ENCODE measurements at places on chromosomes 4 and X.
A peak's percentile ranks its signal among the peaks of the same experiment; 100 is the strongest.

GRCh38 chrX:16124201-16124600 lies 836 bp downstream of the GRPR start:
- DNase-seq = no peak

GRCh38 chr4:136400829-136401228 lies 1131.5 kb downstream of the PCDH18 start:
- no peak for DNase-seq

DNA sequence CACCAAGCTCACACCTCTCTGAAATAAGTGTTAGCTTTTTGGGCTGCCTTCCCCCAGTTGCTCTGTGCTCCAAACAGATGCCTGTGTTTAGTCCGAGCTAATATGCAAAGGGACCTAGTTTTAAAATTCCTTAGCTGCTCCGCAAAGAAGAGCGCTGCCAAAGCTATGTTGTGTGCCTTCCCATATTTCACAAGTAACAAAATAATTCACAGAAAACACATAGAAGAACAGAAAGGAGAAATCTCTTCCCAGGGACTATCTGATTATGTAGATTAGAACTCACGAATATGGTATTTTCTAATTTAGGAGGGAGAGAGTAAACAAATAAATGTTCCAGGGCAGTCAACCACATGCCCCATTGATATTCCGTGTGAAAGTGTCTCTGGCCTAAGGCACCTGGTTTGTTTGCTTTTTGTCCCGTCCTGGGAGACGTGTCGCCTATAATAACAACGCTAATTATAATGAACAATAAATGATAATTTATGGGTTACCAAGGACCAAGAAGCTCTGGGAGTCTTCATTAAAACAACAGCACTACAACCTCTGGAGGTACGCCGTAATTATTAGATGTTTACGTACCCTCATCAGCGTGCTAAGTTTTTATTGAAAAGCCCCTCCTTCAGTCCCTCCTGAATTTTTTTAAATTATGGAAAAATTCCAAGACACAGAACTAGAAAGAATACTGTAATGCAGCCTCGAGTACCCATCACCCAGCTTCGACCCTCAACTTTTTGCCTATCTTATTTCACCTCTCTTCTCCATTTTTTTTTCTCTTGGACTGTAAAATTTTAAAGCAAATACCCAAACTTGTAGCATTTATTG lies 1.2 kb upstream of the CCNG2 start:
- no peak for DNase-seq

DNA sequence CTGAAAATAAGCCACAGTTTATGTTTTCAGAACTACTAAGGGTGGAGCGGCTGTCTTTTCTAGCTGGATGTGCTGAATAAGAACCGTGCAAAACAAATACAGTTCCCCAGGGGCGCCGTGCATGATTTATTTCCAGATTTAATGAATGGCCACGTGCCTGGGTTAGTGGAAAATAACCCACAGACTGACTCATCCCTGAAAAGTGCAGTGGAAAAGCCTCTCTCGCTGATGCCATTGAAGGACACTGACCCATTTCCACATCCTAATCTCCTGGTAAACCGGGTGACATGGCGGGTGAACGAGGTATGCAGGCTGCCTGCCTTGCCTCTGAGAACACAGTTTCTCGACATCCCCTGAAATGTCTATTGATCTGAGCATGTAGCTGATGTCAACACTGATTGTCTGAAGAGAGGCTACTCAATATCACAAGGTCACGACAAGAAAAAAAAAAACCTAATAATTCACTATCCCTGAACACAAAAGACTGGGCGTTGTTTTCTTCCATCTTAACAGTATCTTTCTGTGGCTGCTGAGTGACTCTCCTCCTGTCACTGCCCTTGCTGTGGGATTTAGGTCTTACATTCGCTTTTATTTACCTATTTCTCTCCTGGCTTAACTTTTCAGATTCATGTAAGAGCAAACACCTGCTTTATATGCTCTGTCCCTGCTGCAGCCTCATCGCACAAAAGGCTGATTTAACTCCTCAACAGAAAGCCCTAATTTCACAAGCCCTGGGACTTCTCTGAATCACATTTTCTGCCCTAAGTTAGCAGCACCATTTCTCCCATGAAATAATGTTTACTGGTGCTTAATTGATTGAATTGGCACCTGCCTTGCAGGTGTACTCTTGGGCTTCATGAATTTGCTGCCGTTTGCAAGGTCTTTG lies 76.9 kb upstream of the SCOC start:
- no peak for DNase-seq

- no peak for DNase-seq
Observed at GRCh38 chrX:11137543-11138139, 26.5 kb downstream of the HCCS start.

- DNase-seq = no peak
Observed at GRCh38 chr4:139966383-139966782, 187.6 kb downstream of the MAML3 start.

GRCh38 chr4:84177831-84178542 lies 321.1 kb downstream of the NKX6-1 start:
- DNase-seq = no peak

GRCh38 chr4:7733801-7734650 lies 205.6 kb downstream of the AFAP1 start:
- DNase-seq = no peak

GRCh38 chrX:150577174-150577573 lies 8.8 kb downstream of the MTM1 start:
- no peak for DNase-seq

DNA sequence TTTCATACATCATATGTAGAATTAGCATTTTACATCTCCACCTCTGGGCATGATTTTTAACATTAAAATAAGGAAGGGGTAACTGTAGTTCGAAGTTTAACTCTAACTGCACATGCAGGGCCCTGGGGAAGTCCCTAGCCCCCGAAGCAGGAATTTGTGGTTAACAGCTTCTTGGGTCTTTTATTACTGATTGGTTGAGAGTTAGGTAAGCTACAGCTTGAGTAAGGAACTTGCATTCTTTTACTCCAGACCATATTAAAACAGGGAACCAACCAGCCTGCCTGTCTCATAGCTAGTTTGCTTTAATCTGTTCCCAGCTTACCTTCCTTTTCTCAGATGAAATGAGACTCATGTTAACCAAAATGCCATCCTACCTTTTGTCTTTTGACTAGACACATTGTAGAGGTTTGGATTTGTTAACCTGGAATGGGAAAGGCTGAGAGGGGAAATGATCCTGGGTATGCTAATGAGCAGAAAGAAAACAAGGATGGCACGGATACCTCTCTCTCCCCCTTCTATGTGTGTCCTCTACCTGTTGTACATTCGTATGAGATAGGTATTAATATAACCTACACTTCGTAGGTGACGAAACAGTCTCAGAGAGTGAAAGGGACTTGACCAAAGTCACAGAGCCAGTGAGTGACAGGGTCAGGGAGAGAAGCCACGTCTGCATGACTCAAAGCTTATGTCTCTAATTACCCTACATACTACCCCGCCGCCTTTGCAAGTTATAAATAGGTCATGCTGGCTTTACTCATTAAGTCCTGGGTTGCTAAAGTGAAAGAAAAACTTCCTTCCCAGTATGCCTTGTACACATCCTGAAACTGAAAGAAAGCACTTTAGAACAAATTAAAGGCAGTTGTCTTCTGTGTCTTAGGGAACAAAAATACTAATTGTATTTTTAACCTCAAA lies 119.5 kb upstream of the AFF2 start:
- DNase-seq = peak; percentile 12

- DNase-seq = no peak
Observed at GRCh38 chr4:3293401-3294391, 875 bp downstream of the RGS12 start.

GRCh38 chr4:175514174-175514573 lies 297.9 kb downstream of the GPM6A start:
- DNase-seq = no peak

DNA sequence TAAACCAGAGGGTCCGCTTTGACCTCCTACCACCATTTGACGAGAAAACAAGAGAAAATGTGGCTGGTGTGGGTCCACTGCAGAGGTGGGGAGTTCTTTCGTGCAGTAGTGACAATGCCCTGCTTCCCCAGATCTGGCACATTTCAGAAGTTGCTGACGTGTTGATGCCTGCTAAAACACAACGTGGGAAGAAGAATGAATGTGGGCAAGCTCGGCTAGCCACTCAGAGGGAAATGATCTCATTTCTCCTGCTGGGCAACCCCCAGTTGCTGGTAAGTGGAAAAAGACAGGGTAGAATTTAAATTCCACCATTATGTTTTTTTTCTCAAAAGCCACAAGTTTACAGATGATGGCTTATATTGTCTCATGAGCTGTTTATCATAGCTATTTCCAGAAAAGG lies 77.9 kb downstream of the LUZP4 start:
- DNase-seq = no peak

DNA sequence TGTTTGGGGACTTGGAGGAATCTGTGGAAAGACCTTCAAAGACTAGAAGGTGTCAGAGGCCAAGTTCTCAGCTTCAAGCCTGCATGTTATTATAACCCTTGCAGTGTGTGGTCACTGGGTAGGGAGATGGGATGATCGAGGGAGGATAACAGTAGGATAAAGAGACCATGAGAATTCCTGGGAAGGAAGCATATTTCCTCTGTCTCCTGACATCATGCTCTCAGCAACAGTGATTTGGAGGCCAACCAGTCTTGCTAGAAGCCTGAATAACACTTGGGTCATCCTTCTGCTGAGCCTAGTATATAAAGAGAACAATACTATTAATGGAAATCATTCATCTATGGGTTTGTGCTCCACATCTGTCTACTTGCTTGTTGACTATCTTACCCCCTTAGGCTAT lies 40.9 kb upstream of the ANXA3 start:
- DNase-seq = no peak

- DNase-seq = no peak
Observed at GRCh38 chr4:26529479-26529878, 39.2 kb upstream of the CCKAR start.

- DNase-seq = no peak
Observed at GRCh38 chr4:95715830-95716229, 124.1 kb upstream of the PDHA2 start.

GRCh38 chrX:2647627-2648026 lies 43.5 kb upstream of the CD99 start:
- DNase-seq = no peak

DNA sequence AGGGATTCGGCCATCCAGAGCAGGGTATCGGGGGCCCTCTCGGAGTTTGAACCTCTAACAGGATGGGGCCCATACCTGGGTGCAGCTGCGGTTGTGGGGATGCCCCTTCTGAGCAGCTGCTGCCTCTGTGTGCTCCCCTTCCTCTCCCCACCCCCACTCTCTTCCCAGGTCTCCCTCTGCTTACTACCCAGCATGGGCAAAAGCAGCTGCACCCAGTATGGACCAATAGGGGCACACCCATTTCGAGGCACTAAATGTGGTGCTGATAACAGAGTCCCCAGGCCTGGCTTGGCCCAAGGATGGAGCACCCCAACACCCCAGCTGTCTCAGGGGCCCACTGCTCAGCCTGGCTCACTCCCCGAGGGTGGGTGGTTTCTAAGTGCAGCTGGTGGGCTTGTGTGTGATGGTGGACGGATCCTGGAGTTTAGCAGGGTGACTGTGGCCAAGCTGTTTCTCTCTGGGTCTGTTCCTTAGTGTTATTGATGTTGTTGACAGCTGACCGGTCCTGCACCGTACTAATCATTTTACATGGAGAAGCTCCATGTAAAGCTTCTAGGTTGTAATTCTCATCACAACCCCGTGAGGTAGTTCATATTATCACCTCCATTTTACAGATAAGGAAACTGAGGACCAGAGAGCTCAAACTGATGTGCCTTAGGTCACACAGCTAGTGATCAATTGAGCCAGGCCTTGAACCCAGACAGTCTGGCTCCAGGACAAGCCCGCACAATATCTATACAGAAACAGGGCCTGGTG lies 13.1 kb upstream of the KIAA0232 start:
- no peak for DNase-seq

- no peak for DNase-seq
Observed at GRCh38 chrX:1442016-1442665, 10.6 kb downstream of the ASMTL start.

DNA sequence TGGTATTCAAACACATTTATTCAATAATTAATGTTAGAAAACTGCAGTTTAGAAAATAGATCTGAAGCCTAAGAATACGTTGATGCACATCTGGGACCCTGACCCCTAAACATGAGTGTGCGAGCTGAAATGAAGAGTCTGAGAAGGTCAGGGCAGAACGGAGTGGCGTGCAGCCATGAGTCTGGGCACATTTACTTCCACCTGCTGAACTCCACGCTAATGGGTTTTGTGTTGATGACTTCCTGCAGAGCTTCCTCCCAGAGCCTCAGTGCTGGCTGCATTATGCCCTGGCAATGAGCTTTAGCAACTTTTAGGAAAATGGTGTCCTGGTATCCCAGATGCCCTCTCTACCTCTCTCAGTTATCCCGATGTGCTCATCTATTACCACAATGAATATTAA lies 53.1 kb downstream of the FAM114A1 start:
- no peak for DNase-seq

DNA sequence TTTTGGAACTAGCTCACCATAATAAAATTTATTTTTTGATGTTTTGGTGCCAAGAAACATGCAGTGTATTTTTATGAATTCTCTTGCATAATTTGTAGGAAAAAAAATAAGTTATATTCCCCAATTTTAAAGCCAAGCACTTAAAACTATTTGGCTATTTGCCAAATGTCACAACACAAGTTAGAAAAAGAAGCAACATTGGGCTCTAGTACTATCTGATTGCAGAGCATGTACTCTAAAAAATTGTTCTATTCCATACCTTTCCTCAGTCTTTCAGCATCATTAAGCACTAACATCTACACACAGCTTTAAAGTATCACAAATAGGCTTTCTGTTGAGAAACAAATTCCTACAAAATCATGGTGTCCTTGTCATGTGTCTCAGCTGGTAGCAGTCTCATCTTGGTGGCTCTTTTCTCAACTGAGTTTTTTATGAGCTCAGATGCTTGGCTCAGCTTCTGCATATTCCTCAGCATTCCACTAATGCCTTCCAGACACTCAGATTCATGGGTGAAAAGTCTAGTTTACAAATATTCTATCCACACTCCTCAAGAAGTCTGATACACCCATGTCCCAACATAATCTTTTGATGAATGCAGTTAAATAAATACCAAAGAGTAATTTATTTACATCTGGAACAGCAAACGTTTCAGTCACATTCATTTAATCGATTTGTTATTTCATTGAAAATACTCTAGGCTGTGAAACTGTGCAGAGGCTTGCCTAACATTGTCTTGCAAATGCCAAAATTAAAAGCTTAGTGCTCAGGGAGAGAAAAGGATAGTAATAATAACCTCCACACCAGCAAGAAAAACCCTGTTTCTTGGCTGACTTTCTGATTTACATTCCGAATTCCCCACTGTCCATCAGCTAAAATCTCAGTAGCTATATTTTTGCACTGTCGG lies 2209.9 kb downstream of the PCDH7 start:
- no peak for DNase-seq

GRCh38 chr4:179465131-179465797 lies 2023.0 kb upstream of the AGA start:
- no peak for DNase-seq

- DNase-seq = no peak
Observed at GRCh38 chr4:173466101-173466500, 63.9 kb downstream of the HAND2 start.

DNA sequence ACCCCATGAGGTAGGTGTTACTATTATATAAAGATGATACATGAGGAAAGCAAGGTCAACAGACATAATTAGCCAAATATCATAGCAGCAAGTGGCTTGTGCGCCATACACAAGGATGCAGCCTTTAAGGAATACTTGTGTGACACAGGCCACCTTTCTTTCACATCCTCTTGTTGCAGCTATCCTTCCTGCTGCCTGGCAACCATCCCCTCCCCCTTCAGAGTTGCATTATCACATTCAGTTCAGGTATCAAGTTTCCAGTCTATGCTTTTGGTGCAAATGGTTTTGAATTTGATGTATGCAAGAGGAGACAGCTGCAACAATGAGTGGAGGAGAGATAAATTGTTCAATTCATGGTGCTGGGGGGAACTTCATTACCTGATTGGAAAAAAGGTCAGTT lies 6.4 kb downstream of the ZCCHC18 start:
- no peak for DNase-seq
